ENCODE measurements at places on chromosomes 16 and 17.

- no peak for DNase-seq
Observed at GRCh38 chr17:42287305-42287976, 857 bp upstream of the STAT5A start.

DNA sequence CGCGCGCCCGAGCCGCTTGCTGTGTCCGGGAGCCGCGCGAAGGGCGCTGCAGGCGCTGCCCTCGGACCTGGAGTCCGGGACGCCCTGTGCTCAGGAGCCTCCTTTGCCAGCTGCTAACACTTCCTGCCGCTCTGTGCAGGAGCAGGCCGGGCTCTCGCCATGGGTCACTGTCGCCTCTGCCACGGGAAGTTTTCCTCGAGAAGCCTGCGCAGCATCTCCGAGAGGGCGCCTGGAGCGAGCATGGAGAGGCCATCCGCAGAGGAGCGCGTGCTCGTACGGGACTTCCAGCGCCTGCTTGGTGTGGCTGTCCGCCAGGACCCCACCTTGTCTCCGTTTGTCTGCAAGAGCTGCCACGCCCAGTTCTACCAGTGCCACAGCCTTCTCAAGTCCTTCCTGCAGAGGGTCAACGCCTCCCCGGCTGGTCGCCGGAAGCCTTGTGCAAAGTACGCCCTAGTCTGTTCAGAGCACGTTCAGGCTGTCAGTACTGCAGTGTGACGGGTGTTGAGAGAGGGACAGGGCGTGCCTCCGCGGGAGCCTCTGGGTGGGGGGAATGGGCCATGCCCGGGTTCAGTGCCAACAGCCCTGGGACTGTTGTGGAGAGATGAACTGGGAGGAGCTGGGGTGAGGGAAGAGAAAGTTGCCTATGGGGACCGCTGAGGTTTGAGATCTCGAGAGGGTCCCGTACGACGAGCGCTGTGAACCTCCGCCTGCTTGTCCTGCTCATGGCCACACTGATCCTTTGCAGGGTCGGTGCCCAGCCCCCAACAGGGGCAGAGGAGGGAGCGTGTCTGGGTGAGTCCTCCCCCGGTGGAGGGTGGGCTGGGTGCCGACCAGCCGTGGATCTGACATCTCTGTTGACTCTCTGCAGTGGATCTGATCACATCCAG is 1.3 kb downstream of the ZNF276 start:
- peak; percentile 51 for DNase-seq

DNA sequence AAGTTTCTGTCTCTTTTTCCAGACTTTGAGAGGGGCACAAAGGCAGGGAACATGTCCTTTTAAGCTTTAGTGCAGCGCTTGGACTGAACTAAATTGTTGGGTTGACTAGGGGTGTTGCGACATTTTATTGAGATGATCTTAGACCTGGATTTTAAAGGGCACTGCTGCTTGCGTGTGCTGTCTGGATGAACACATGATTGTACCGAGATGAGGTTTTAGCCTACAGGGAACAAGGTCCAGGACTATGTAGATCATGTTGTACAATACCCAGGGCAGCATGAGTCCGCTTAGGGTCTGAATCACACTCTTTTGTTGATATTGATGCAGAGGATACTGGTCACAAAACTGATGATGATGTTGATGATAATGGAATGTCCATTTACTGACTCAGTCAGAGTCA is 5.2 kb upstream of the RGS9 start:
- DNase-seq, result peak; percentile 50

DNA sequence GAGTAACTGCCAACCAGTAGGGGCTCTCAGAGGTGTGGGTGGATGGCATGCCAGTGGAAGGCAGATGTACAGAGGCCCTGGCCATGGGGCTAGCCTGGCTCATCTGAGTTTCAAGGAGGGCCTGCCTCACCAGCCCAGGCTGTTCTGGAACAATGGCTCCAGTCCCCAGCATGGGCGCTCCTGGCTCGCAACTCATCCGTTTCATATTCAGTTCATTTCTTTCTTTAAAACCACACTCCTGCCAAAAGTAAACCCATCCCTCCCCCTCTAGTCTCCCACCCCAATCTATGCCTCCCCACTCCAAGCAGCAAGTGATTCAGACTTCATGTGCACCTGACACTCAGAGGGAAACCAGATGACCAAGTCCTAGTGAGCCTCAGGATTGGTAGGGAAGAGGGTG is 2.4 kb downstream of the CCL13 start:
- DNase-seq, result no peak

- no peak for DNase-seq
Observed at GRCh38 chr16:17963185-17963836, 373.2 kb downstream of the NPIPA8 start.

GRCh38 chr16:84339311-84339710 is 29.0 kb upstream of the ATP2C2 start:
- no peak for DNase-seq

GRCh38 chr16:52578829-52579498 is 32.0 kb upstream of the TOX3 start:
- DNase-seq, result no peak

DNA sequence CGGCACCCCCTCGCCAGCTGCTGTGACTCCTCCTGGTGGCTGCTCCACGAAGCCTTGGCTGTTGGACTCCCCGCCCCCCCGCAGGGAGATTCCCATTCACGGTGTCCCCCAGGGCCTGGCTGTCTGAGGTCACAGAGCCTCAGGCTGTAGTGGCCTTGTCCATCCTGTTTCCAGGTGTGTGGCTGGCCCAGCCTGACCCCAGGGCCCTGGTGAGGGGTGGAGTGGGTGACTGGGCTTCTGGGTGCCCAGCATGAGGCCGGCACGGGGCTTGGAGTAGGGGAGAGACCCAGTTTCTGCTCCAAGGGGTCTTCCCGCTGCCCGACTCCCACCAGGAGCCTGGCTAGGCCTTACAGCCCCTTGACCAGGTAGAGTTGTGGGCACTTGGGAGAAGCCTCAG is 10.4 kb downstream of the PRSS27 start:
- no peak for DNase-seq

GRCh38 chr16:84999200-84999599 is 12.1 kb downstream of the ZDHHC7 start:
- peak; percentile 48 for DNase-seq

DNA sequence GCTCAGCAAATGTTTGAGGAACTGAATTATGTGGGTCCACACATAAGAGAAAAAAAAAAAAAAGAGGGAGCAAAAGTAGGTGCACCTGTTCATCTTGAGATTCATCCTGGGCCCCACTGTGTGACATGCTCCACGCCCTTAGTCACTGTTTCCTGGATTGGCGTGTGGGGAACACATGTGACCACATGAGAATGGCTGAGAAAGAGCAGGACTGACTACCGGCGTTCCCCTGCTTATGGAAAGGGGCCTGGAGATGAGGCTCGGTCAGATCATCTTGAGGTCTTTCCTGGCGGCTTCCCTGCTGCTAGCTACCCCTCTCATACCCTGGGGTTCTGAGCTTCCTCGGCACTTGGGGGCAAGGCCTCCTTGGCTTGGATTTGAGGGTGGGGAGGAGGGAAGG is 3.9 kb downstream of the DEXI start:
- no peak for DNase-seq

GRCh38 chr16:4009177-4009576 is 107.1 kb downstream of the ADCY9 start:
- no peak for DNase-seq

- peak; percentile 79 for DNase-seq
Observed at GRCh38 chr16:67260426-67261063, 11.8 kb downstream of the SLC9A5 start.

DNA sequence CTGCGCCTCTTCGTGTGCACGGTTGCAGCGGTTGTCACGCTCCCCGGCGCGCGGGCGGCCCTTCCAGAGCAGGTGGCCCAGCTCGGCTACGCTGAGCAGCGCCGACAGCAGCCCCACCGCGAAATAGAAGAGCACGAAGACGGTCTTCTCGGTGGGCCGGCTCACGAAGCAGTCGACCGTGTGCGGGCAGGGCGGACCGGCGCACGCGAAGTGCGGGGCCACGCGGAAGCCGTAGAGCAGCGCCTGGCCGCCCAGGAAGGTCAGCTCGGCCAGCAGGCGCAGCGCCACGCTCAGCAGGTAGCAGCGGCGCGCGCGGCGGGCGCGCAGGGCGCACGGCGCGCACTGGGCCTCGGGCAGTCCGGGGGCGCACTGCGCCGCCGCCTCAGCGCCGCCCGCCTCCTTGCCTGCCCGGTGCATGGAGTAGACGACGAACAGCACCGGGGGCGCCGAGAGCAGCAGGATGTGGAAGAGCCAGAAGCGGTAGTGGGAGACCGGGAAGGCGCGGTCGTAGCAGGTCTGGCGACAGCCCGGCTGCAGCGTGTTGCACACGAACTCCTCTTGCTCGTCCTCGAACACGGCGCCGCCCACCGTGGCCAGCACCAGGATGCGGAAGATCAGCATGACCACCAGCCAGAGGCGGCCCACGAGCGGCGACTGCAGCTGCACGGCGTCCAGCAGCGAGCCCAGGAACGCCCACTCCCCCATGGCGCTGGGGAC is 1.3 kb downstream of the GJD3 start:
- peak; percentile 56 for DNase-seq

DNA sequence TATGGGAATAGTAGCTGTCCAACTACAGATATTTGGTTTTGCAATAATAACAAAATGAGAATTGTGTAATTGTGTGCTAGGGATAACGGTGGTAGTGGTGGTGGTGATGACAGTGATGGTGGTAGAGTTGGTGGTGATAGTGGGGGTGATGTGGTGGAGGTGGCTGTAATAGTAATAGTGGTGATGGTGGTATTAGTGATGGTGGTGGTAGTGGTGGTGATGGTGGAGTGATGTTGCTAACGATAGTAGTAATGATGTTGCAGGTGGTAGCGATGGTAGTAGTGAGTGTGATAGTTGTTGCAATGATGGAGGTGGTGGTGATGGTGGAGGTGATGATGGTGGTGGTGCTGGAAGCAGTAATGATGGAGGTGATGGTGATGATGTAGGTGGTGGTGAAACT is 94.4 kb downstream of the HS3ST3B1 start:
- DNase-seq, result no peak

DNA sequence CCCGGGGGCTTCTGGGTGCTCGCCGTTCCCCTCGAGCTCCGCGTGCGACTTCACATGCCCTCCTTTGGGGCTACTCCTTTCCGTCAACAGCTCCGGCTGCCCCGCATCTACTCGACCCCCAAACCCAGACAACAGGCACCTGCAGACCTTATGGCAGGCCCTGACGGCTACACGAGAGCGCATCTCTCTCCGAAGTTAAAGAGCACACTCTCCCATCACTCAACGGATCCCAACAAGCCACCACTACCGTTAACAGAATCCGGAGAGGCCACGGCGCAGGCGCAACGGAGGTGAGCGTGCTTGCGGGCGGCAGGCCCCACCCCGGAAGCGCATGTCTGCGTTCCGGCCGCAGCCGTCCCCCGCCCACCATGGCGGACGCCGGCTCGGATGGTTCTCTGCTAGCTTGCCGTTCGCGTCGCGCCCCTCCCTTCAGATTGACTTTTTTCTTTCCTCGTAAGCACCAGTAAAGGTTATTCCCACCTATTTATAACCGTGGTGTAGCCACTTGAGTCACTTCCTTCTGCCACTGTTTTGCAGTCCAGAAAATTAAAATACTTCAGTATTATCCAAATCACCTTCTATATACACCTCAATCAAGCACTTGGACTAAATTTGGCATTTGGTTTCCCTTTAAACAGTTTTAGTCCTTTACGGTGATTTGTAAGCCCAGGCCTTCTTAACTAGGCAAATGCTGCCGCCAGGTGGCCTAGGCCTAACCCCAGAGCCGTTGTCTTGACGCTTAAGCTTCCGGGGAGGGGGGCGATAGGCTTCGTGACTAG is at the start of gene POLG2:
Gene POLG2, minus strand, starts transcription at position 269 of the 779 bp plus-strand sequence. Its CDS starts 86 bp downstream, at position 183.
- DNase-seq, result peak; percentile 96

- no peak for DNase-seq
Observed at GRCh38 chr17:10549096-10549842, at the start of gene MYH2. MYH2 (minus strand) TSS chr17:10549658; CDS start chr17:10547920, 1,738 bp downstream.

DNA sequence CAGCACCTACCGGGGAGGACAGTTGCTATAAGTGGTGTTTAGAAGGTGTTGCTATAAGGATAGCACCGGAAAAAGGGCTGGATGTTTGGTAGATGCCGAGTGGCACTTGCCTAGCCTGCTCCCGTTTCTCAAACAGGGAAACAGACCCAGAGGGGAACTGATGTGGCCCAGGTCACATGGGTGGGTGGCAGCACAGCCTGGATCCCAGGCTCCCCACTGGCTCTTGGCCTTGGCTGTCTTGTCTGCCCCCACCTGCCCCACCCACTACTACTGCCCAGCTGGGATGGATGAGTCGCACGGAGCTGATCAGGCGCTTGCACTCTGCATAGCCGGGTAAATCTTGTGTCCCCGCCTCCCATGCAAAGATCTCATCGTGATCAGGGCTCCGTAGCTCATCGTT is 7.2 kb downstream of the SMTNL2 start:
- DNase-seq, result peak; percentile 52

DNA sequence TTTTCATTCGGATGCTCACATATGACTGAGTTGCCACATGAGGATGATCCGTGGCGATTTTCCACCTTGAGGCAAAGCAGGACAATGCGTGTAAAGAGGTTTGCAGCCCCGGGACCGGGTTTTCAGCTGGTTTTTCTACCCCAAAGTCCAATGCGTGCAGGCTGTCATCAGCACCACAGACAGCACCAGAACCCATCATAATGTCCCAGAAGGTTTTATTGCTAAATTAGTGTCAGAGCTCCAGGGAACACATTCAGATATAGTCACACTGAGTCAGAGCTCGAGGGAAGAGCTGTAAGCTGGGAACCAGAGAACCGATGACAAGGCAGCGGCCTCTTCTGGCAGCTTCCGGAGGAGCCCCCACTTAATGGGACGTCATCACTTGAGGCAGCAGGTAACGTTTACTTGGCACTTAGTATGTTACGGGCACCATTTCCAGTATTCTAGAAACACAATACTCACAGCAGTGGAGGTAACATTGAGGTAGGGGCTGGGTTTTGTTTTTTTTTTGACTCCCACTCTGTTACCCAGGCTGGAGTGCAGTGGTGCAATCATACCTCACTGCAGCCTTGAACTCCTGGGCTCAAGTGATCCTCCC is 8.9 kb upstream of the NAGPA start:
- peak; percentile 21 for DNase-seq

DNA sequence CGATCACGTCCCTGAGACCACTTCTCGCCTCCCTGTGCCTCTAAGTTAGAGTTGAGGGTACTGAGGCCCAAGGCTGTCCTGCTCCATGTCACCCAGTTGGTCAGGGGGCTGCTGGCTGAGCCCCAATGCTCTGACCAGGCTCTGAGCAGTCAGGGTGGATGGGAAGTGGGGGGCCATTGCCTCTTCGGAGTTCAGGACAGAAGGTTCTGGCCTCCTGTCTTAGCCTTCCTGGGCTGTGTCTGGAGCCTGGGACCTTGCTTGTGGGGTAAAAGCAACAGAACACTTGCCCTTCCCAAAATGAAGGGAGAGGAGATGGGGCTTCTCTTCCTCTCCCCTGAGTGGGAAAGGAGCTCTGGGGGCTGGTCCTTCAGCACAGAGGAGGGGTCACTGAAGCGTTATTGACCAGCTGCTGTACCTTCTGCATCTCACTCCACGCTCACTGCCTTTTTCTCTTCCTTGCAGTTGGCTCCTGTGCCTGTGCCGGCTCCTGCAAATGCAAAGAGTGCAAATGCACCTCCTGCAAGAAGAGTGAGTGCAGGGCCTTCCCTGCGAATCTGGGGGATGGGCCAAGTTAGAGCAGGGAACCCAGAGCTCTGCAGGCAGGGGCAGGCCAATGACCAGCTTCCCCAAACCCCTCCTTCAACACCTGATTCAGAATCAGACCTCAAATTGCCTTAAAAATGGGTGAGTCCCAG is 580 bp downstream of the MT1X start:
- DNase-seq, result no peak
